RPMI8226 (cell line): ENCODE measurements at places on chromosomes 4 and X.

GRCh38 chr4:74466242-74466641 lies 21.3 kb downstream of the AREG start:
- DNase-seq = no peak

DNA sequence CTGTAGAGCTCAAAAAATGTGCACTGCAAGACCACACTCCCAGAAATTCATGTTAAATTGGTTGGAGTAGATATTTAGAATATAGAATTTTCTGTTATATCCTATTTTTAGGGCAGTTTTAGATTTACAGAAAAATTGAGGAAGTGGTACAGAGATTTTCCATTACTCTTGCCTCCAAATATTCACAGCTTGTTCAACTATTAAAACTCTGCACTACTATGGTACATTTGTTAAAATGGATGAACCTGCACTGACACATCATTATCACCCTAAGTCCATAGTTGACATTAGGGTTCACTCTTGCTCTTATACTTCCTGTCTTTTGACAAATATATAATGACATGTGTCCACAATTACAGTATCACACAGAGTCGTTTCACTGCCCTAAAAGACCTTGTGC lies 1724.5 kb downstream of the C4orf33 start:
- DNase-seq = no peak

DNA sequence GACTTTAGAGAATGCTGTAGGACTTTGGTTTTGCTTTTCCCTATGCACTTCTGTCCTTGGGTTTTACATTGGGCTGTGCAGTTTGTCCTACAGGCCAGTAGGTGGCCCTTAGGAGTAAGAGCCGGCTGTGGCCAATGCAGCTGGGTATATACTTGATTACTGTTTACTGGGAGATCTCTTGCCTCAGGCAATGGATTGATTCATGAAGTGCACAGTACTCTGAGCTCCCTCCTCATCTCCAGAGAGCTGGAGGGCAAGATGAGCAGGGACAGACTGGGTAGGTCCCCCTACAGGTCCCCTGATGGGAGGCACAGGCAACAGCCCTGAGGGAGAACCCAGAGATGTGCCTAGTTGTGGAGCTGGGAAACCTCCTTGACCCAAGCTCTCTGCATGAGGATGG lies 103.8 kb upstream of the QRFPR start:
- peak; percentile 4 for DNase-seq

- DNase-seq = no peak
Measured at GRCh38 chrX:119503484-119503861, 35.2 kb downstream of the SLC25A5 start.

DNA sequence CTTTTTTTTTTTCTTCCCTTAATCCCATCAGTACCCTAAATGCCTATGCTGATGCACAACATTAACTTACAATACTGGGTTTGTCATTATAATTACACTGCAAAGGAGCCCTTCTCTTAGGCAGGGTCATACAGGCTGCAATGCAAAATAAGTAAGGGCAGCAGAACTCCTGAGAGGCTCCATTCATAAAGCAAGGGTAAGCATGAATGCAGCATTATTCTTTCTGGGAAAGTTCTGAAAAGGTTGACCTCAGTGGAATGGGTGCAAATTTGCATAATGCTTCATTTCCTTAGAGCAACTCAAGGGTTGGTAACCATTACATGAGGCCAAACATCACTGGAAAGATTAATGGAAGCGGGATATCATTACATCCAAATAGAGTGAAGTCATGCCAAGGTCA lies 789.2 kb downstream of the KLHL13 start:
- no peak for DNase-seq

DNA sequence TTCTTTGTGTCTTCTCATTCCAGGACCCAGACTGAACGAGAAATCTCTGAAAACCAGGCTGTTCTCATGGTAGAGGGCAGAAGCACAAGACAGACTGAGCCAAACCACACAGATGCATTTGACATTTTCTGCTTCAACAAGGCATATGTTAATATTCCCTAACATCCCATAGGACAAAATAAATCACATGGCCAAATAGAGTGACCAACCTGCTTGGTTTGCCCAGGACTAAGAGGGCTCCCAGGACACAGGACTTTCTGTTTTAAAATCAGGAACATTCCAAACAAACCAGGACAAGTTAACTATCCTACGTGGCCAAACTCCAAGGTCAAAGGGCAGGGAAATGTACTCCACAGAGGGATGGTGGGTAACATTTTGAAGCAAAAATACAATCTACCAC lies 11.7 kb downstream of the CTPS2 start:
- DNase-seq = no peak

GRCh38 chr4:113183032-113183605 lies 133.7 kb downstream of the ANK2 start:
- no peak for DNase-seq
